ENCODE measurements at places on chromosomes 12 and 14.

DNA sequence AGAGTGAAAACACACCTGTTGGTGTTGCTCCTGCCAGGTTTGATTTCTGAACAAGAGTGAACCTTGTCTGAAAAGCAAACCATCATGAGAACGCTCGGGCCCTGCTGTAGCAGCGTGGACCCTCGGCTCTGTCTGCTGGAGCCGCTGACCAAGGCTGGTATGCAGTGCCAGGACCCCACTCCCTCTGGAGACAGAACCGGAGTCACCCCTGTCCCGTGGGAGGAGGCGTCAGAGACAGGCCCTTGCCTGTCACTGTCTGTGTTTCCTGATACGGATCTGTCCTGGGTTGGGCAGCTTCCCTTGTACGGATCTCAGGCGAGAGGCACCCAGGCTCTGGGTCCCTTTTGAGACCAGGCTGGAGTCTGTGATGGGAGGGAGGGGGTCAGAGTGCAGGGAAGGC lies 111.6 kb downstream of the ADGRD1 start:
- DNase-seq, result no peak

GRCh38 chr14:55754471-55754870 lies 174.5 kb downstream of the KTN1 start:
- no peak for DNase-seq

GRCh38 chr14:35932659-35933159 lies 106.6 kb downstream of the BRMS1L start:
- DNase-seq, result no peak

GRCh38 chr12:29804019-29804418 lies 20.3 kb upstream of the TMTC1 start:
- peak; percentile 10 for DNase-seq

GRCh38 chr12:55847603-55848291 lies 5.0 kb upstream of the MMP19 start:
- DNase-seq, result peak; percentile 97

- no peak for DNase-seq
Observed at GRCh38 chr12:79926951-79927350, 7.9 kb downstream of the PPP1R12A start.

DNA sequence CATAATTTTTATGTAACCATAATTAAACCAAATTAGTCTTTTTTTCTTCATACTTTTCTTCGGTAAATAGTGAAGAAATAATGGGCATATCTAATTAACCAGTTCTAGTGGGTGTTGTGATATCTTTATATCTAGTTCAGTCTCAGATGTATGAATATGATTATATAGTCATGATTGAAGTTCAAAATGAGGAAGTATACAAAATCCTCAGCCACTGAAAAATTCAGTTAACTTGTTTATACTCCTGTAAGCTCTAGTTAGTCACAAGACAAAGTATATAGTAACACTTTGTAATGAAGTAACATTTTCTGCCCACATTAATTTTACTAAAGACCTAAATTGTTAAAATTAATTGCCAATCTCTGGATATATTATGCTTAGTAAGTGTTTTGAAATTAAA lies 46.5 kb downstream of the CAND1 start:
- peak; percentile 16 for DNase-seq

DNA sequence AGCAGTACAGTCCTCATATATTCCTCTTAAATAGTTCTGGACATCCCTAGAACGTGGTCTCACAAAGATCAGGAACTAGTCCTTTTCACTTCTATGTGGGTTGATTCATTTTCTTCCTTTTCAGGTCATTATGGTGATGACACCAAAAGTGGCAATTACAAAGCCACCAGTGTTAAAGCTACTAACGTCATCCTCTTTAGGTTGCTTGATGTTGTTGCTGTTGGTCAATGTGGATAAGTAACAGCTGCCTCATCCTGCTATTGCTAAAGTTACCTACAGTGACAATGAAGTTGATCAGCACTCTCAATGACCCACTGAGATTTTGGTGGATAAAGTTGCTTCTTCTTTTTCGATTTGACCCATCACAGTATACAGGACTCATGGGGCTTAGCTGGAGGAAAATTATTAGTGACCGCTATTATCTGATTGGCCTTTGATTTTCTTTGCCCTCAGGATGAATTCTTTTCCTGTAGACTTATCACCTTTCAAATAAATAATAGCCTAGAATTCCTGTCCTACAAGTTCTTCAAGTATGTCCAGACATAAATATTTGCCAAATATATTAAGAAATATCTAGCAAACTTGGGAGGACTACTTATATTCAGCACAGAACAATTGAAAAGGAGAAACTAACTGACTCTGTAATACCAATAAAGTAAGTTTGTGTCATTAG lies 54.0 kb upstream of the ATP2B1 start:
- DNase-seq, result peak; percentile 94

- no peak for DNase-seq
Observed at GRCh38 chr14:82725213-82725612, 1191.6 kb upstream of the SEL1L start.

- peak; percentile 65 for DNase-seq
Observed at GRCh38 chr14:103014466-103015228, 42.7 kb downstream of the CDC42BPB start.

DNA sequence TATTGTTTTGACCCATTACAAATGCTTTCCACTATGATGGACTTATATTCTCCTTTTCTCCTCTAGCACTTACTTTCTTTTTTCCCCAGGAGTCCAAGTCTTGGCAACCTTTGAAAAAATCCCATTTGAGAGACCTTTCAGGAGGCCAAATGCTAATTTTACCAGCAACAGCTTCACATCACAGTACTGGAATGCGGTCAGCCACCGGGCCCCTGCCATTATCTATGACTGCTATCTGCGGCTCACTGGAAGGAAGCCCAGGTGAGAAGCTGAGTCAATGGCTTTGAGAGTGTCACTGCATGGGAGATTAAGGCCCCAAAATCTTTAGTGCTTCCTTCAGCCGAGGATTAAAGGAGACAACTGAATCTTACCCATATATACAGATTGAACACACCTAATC lies 64.2 kb downstream of the ERGIC2 start:
- DNase-seq, result no peak

DNA sequence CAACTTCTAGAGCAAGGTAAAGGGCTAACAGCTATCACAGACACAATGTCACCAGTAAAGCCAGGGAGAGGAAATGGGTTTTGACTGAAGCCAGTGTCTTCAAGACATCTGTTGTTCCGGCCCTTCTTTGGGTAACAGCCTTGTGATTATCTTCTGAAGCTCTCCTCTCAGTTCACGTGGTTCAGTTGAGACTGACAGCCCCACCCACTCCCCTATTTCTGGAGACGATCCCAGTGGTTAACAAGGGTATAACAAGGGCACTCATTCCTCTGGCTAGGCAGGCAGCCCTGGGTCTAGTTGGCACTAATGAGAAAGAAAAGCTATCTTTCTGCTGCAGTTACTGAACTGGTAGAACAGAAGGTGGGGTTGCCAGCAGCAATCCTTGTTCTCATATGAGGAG lies 6.9 kb downstream of the GNPTAB start:
- DNase-seq, result peak; percentile 82

- DNase-seq, result no peak
Observed at GRCh38 chr14:76537906-76538647, 162.1 kb downstream of the ESRRB start.

- no peak for DNase-seq
Observed at GRCh38 chr12:22282283-22282682, 52.2 kb downstream of the ST8SIA1 start.

- DNase-seq, result no peak
Observed at GRCh38 chr14:60313093-60313492, 64.1 kb downstream of the PPM1A start.

- DNase-seq, result no peak
Observed at GRCh38 chr14:24816011-24816928, 182.3 kb upstream of the GZMB start.

GRCh38 chr14:35161231-35161630 lies 38.9 kb downstream of the PRORP start:
- DNase-seq, result no peak

GRCh38 chr12:31954925-31955858 lies 4.0 kb upstream of the RESF1 start:
- DNase-seq, result peak; percentile 30

GRCh38 chr12:5034603-5035002 lies 9.1 kb upstream of the KCNA5 start:
- no peak for DNase-seq

DNA sequence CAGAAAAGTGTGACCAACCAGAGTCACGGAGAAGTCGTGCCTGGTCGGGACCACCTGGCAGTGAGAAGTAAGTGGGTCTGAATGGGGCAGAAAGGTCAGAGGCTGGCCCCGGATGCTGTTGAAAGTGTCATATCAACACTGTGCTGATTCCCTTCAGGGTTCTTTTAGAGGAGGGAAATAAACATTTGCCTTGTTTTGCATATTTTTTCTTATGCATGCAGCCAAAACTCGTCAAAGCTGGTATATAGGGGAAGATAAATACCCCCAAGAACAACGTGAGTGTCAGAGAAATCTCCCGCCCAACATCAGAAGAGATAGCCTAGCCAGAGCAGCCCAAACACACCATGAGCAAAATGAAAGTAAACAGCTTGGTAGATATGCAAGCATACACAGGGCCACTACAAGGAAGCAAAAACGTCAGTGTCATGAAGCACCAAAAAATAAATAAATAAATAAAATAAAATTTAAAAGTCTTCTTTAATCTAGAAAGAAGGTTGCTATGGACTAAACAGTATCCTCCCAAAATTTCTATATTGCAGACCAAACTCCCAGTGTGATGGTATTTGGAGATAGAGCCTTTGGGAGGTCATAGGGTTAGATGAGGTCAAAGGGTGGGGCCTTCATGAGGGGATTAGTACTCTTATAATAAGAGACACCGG lies 22.1 kb downstream of the EIF5 start:
- no peak for DNase-seq

- no peak for DNase-seq
Observed at GRCh38 chr14:39023939-39024871, 78.8 kb downstream of the SEC23A start.

DNA sequence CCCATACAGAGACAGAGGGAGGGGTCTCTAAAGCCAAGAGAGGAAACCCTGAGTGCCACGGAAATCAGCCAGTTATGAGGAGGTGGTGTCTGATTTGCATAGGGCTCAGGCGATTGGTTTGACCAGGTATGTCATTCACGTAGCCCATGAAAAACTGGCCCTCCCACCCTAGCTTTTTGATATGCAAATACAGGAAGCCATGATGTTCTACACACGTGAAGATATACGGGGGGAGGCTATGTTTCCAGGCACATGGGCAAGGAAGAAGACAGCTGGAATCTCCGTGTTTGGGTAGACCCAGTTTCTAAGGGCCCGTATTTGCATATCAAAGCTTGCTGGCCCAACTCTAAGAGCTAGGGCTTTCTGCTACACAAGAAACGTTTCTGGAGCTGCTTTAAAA lies 717.8 kb upstream of the SEL1L start:
- no peak for DNase-seq

- DNase-seq, result no peak
Observed at GRCh38 chr12:128786741-128787391, 36.9 kb downstream of the SLC15A4 start.

- no peak for DNase-seq
Observed at GRCh38 chr14:64544607-64545312, 4.2 kb downstream of the HSPA2 start.

GRCh38 chr12:48135027-48135426 lies 15.9 kb downstream of the PFKM start:
- no peak for DNase-seq

DNA sequence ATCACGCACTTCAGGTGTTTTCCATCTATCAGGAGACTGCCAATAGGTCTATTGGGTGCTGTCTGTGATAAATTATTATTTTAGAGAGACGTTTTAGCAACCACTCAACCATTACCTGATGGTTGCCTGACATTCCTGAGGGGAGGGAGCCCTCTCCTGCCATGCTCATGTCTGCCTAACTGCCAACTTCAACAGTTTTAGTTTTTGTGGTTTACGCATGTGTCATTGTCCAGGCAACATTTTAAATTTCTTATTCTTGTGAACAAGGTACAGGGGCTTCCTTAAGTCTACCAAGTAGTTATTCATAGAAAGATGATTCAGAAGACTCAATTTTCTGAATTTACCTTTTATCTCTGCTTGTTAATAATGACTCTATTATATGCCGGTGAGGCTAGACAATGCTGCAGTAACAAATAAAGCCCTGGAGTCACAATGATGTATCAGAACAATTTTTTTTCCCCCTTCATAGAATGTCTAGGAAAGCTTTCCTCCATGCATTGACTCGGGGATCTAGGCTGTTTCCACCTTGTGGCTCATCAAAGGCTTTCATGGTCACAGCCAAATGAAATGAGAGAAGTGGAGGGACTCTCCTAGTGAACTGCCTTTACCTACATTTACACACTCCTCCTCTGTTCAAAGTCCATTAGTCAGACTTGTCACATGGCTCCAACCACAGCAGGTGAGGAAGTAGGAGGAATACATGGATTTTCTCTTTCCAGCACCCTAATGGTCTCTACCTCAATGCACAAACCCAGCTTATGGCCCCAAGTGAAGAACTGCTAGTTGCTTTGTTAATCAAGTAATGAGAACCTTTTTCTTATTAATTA lies 225.8 kb downstream of the CRADD start:
- no peak for DNase-seq

DNA sequence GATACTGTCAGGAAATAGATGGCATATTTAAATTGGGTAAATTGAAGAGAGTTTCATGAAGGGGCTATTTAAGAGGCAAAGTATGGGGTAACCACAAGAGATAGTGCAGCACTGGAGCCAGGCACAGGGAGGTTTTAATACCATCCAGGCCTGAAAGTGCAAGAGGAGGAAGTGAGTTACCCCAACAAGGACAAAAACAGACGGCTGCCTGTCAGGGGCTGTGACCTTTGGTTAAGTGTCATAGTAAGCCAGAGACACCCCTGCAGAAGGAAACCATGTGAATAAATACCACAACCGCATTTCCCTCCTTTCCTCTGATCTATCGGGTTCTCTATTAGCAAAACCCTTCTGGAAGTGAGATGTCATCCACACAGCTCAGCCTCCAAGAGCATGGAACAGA lies 122.0 kb upstream of the DHRS4 start:
- DNase-seq, result peak; percentile 18

DNA sequence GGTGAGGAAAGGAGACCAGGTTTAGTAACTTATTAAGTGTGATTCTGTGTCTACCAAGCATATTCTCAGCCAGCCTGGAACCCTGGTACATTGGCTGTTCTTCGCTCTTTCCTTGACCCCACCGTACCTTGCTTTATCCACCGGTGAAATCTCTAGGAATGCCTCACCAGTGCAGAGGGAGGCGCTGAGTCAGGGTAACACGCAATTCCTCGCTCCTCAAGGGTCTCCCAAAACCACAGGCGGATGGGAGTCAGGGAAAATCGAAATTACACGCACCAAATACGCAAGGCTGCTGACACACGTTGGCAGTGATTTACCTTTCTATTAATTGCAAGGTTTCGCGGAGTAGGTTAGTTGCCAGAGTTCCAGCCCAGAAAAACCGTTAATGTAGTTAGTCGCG lies 845 bp downstream of the L3HYPDH start:
- no peak for DNase-seq

- no peak for DNase-seq
Observed at GRCh38 chr12:81863406-81863805, 104.3 kb upstream of the PPFIA2 start.

All from inflammatory macrophage treated with lipopolysaccharide for 4 hours (primary cell).